ENCODE measurements at places on chromosomes 4 and X. TPM values are rescaled to one million over a fixed set of nuclear protein-coding genes. Genes with fewer than 3 reads are reported as not detected.

GRCh38 chr4:3770323-3771163 lies 4.4 kb downstream of the ADRA2C start:
- H3K4me1 ChIP-seq: peaks cover 6% of the 10 kb centered on the region
- peaks cover 10% of the 10 kb centered on the region for H3K27me3 ChIP-seq
- peaks cover 3% of the 10 kb centered on the region for H3K36me3 ChIP-seq

DNA sequence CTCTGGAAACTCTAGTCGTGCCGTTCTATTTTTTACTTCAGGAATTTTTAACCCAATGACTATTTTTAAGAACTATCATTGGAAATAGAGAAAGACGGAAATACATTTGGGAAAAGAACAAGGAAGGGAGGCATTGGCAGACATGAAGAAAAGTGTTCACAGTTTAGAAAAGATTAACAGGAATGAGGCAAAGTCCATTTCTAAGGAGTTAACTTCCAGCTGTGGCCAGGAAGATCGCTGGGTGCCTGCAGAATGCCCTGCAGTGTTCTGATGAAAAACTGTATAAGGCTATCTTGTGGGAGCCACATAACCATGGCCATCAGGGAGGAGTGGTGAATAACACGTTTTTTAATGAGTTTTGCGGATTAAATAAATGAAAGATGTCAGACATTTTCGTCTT lies 150.6 kb upstream of the VCX3A start:
- no peaks in the 10 kb centered on the region for H3K27me3 ChIP-seq
- no peaks in the 10 kb centered on the region for H3K36me3 ChIP-seq
- no peak overlapping the region for H3K4me3 ChIP-seq
- no peak overlapping the region for H3K27ac ChIP-seq
- DNase-seq: no peak

GRCh38 chrX:23729214-23729613 lies 13.9 kb downstream of the ACOT9 start:
- no peak overlapping the region for H3K27ac ChIP-seq
- H3K4me1 ChIP-seq: no peaks in the 10 kb centered on the region
- peaks cover 3% of the 10 kb centered on the region for H3K36me3 ChIP-seq
- no peak overlapping the region for H3K4me3 ChIP-seq

DNA sequence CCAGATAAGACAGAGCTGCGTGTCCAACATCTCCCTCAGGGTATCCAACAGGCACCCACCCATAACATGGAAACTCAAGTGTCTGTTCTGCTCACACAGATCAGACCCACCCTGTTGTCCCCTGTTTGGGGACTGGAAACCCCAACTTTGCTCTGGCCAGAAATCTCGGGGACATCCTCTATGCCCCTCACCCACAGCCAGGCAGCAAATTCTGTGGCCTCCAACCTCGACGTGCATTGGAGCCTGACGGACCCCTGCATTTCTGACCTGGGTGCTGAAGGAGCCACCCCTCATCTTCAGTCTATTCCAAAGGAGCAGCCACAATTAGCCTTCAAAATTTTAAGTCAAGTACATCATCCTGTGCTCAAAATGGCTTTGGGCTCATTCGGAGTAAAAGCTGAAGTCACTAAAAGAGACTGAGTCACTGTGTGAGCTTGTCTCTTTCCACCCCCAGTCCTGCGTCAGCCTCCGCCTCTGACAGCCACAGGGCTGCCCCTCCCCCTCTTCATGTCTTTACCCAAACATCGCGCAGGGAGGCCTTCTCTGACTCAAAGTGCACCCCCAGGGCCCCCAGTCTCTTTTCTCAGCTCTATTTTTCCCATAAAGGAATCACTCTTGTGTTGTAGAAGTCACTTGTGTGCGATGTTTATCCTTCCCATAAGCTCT lies 24.4 kb upstream of the PDE6B start:
- H3K4me3 ChIP-seq: no peak overlapping the region
- no peaks in the 10 kb centered on the region for H3K4me1 ChIP-seq
- no peak overlapping the region for H3K27ac ChIP-seq
- no peaks in the 10 kb centered on the region for H3K36me3 ChIP-seq
- DNase-seq: no peak
- peaks cover 2% of the 10 kb centered on the region for H3K27me3 ChIP-seq

DNA sequence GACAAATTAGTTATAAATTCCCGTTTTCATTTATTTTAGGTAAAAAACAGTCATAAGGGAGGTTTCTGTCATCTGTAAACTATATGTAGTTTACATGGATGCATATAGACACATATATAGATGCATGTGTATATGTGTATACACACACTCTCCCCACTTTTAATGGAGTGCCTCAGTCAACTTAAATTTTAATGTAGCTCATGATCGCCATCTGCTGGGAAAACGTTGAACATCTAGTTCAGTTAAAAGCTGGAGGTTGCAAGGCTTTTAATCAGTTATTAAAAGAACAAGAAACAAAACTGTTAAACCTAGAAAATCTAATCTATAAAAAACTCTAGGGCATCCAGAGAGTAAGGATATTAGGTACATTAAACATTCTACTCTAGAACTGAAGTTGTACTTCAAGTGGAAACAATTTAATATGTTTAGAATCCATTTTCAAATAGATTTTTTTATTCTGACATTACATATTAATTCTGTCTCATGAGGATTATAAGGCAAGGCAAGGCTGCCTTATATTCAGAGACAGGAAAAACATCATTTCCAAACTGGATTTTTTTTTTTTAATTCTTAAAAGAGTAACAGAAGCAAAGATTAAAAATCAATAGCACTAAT lies 122.6 kb downstream of the SHISA3 start:
- peaks cover 3% of the 10 kb centered on the region for H3K4me1 ChIP-seq
- H3K36me3 ChIP-seq: peaks cover 6% of the 10 kb centered on the region
- H3K27ac ChIP-seq: no peak overlapping the region
- H3K4me3 ChIP-seq: no peak overlapping the region

- no peak overlapping the region for H3K27ac ChIP-seq
- H3K36me3 ChIP-seq: no peaks in the 10 kb centered on the region
- no peak for DNase-seq
Observed at GRCh38 chrX:38409289-38409688, 56.9 kb downstream of the OTC start.

GRCh38 chr4:2689114-2689513 lies 67.0 kb downstream of the TNIP2 start:
- H3K27me3 ChIP-seq: peaks cover 14% of the 10 kb centered on the region
- H3K4me1 ChIP-seq: no peaks in the 10 kb centered on the region
- DNase-seq: no peak
- peaks cover 64% of the 10 kb centered on the region for H3K36me3 ChIP-seq

GRCh38 chr4:42954963-42955669 lies 62.6 kb downstream of the GRXCR1 start:
- no peak for DNase-seq
- H3K4me3 ChIP-seq: no peak overlapping the region
- no peaks in the 10 kb centered on the region for H3K36me3 ChIP-seq
- no peak overlapping the region for H3K27ac ChIP-seq
- no peaks in the 10 kb centered on the region for H3K27me3 ChIP-seq
- H3K4me1 ChIP-seq: no peaks in the 10 kb centered on the region

DNA sequence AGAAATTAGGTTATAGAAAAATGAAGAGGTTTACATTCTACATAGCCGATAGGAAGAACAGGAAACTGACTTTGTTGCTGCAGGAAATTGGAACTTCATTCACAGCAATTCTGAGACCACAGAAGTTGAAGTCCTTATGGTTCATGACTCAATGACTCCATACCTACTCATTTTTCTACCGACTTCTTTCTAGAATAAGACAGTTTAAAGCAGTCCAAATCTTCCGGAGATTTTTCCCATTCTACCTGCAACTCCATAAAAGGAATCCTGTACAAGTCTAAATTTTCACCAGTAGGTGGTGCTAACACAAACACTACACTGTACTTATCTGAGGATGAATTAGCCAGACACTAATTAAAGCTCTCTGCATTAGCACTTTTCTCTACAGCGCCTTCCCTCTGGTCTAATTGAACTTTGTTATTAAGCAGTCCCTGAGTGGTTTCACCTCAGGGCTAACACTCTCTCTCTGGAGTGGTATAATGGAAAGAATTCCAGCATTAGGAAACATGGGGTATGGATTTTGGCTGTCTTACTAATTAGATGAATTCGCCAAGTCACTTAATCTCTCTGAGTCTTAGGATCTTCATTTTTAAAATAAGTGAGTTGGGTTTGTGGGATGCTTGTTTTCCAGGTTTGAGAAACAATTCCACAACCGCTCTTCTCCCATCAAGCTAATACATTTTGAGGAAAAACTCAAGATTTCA lies 167.9 kb downstream of the SMIM20 start:
- no peak overlapping the region for H3K4me3 ChIP-seq
- no peaks in the 10 kb centered on the region for H3K36me3 ChIP-seq
- DNase-seq: no peak
- peaks cover 2% of the 10 kb centered on the region for H3K27me3 ChIP-seq
- no peaks in the 10 kb centered on the region for H3K4me1 ChIP-seq

The TMPRSS11A gene
- not detected for total RNA-seq

The LDOC1 gene
- total RNA-seq: 38.1 TPM

The CLDN22 gene
- not detected for total RNA-seq
